Stimulated activated CD4-positive, alpha-beta T cell treated with anti-CD3 and anti-CD28 coated beads, Interleukin-4, amount 100 ng/mL, for 24 hours (primary cell): ENCODE measurements at places on chromosomes 1 and 21.

GRCh38 chr21:43721206-43721605, 2.3 kb downstream of the PDXK start:
- DNase-seq, result no peak

GRCh38 chr1:53090227-53091147, 28.5 kb downstream of the PODN start:
- DNase-seq, result no peak

- no peak for DNase-seq
Measured at GRCh38 chr21:37101384-37101783, 28.3 kb downstream of the TTC3 start.

DNA sequence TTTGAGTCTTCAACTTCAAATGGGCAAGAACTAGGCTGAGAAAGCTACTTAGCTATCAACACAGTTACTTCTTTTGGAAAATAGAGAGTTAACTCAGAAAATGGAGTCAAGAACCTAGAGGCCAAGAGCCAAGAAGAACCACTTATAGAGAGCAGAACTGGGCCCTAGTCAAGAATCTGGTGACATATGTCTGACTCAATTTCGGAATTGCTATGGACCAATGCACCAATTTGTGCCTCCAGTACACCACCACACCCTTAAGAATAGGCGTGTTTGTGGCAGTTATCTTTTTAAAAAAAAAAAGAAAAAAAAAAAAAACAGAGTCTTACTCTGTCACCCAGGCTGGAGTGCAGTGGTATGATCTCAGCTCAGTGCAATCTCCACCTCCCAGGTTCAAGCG, 7.8 kb downstream of the S100A2 start:
- DNase-seq, result no peak

DNA sequence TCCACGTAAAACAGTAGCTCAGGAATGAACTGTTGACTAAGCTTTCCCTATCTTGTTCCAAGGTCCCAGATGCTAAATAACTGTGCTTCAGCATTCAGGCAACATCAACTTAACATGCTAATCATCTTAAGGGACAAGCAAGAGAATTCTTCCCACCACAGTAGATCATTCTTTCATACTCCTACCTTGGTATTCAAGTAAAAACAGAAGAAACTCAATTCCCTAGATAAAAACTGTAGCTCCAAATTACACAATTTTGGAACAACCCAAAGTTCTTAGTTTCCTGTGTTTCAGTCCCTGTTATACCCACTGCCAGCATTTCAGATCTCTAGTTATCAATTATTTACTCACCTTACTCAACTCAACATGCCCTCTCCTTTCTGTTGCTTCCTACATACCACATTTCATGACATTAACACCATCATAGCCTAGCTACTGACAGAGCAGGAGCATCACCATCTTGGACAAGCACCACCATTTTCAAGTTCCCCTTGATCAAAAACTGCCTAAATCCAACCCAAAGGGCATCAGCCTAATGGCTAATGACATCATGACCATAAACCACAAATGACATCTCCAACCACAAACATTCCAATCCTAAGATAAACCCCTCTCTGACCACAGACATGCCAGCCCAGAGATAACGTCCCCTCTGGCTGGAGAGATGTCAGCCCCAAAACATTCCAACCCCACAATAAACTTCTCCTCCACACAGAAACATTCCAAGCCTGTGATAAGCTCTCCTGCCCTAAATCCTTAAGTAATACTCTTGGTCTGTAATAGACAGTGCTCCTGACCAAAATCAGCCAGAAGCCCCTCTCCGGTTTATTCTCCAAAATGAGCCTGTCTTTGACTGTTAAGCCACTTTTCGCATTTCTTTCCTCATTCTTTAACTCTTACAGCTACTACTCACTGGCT, 191.2 kb downstream of the RERE start:
- no peak for DNase-seq

GRCh38 chr1:44830900-44831304, 12.2 kb downstream of the PTCH2 start:
- no peak for DNase-seq

- no peak for DNase-seq
Measured at GRCh38 chr1:33903210-33903589, 39.3 kb downstream of the HMGB4 start.

DNA sequence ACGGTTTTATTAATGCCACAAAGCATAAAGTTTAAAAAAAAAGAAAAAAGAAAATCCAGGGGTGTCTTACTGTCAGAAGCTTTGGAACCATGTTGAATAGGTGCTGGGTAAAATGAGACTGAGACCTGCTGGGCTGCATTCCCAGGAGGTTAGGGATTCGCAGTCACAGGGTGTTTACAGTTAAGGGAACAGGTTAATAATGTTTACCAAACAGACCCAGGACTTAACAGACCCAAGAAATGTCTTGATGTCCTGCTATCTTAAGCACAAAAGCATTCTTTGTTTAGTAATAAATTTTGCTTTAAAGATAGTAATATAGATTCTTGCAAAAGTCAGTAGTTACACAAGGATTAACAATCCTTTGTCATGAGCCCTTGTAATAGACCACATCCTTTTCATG, 54.7 kb downstream of the OLFML3 start:
- no peak for DNase-seq

- DNase-seq, result no peak
Measured at GRCh38 chr1:108179018-108179417, 21.1 kb downstream of the SLC25A24 start.

GRCh38 chr1:156122519-156123355, 8.2 kb downstream of the LMNA start:
- DNase-seq, result no peak

- DNase-seq, result no peak
Measured at GRCh38 chr1:119324198-119324597, 44.4 kb upstream of the HAO2 start.

DNA sequence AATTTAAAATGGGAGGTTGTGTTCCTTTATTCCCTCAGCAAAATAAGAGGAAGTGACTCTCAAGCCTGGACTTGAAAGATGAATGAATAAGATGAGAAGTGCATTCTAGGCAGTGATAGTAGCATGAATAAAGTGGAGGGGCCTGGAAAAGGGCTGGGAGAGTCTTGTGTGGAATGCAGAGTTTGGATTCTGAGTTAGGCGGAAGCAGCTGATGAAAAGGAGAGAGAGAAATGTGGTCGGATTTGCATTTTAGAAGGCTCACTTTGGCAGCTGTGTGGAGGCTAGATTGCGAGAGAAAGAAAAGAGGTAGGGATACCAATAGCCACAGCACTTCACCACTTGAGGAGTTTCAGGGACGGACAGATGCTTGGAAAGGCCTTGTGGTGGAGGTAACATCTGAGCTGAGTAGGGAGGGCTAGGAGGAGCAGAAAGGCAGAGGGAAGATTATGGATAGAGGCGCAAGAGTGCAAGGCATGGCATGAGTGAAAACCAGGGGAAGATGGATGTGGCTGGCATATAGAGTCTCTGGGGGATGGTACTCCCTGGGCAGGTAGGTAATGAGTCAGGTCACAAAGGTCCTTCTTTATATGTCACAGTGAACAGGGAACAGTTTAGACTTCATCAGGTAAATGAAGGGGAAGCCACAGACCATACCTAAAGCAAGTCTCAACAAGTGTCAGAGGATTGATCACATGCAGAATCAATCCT, 59.6 kb downstream of the ST3GAL3 start:
- DNase-seq, result no peak

DNA sequence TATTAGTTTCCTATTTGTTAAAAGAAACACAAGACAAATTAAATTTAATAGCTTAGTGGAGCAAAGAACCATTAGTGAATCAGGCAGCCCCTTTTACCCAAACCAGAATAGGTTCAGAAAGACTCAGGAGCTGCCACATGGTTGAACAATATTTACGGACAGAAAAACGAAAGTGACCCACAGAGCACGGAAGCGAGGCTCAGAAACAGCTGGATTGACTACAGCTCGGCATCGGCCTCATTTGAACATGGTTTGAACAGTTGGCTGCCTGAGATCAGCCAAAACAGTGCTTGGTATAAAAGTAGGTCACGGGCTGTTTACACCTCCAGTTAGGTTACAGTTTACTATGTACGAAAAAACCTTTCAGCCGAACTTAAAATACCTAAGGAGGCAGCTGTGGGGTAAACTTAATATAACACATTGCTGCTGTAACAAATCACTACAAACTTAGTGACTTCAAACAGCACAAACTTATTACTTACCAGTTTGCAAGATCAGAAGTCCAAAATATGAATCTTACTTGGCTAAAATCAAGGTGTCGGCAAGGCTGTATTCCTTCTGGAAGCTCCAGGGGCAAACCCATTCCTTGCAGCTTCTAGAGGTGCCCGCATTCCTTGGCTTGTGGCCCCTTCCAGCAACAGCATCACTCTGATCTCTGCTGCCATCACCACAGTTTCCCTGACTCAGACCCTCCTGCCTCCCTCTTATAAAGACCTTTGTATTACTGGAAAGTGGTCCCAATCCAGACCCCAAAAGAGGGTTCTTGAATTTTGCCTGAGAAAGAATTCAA, 11.8 kb downstream of the PADI4 start:
- DNase-seq, result no peak

DNA sequence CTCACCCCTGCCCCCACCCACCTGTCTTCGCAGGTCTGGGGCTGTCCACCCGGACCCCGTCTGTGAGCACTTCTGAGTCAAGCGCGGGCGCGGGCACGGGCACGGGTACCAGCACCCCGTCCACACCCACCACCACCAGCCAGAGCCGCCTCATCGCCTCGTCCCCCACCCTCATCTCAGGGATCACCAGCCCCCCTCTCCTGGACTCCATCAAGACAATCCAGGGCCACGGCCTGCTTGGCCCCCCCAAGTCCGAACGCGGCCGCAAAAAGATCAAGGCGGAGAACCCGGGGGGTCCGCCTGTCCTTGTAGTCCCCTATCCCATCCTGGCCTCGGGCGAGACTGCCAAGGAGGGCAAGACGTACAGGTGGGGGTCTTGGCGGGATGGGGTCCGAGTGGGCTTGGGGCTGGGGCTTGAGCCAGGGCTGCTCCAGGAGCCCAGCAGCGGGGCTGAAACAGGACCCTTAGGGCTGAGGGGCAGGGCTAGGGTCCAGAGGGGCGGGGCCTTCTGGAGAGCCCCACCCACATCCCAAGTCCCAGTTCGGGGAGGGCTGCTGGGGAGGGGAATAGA, 23.9 kb downstream of the ZNF362 start:
- no peak for DNase-seq

- no peak for DNase-seq
Measured at GRCh38 chr21:35106246-35106835, 57.2 kb upstream of the RUNX1 start.

GRCh38 chr1:23035823-23036452, 16.7 kb downstream of the KDM1A start:
- no peak for DNase-seq

- DNase-seq, result peak; percentile 15
Measured at GRCh38 chr1:180155182-180155682, 563 bp downstream of the QSOX1 start.

GRCh38 chr21:17742181-17742580, 77.0 kb downstream of the C21orf91 start:
- DNase-seq, result no peak

GRCh38 chr1:23836037-23836436, 10.8 kb upstream of the HMGCL start:
- DNase-seq, result no peak

- DNase-seq, result no peak
Measured at GRCh38 chr1:171805395-171806115, 24.1 kb downstream of the METTL13 start.

- no peak for DNase-seq
Measured at GRCh38 chr1:183230413-183230812, 44.3 kb downstream of the LAMC2 start.

DNA sequence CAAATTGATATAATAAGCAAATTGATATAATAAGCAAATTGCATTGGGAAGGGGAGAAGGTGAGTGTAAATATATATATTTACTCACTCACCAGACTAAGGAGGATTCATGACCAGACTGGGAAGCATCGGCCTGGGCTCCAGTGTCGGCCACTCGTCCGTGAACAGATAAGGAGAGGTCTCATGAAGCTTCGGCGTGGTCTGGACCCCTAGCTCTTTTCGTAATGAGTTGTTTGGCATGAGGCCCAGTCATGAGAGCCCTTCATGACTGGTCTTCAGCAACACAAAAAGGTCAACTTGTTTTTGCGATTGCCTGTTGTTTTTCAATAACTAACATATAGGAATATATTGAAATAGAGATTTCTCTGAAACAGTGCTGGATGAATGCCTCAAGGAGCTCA, 222.9 kb upstream of the KCNK2 start:
- no peak for DNase-seq

DNA sequence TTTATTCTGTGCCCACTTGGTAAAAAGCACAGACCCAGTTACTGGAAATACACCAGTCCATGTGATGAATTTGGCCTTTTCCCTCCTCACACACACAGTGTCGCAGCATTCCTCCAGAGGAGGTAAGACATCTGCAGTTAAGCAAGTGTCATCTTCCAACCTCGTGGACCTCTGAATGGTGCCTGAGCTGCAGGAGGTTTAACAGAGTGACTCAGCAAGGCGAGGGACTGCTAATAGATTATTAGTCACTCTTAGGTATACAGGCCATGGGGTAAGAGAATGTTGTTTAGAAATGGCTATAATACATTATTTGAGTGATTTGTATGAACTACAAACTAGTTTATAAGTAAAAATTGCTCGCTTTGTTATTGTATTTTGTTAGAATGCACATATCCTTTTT, 8.6 kb upstream of the LRRC8B start:
- no peak for DNase-seq

DNA sequence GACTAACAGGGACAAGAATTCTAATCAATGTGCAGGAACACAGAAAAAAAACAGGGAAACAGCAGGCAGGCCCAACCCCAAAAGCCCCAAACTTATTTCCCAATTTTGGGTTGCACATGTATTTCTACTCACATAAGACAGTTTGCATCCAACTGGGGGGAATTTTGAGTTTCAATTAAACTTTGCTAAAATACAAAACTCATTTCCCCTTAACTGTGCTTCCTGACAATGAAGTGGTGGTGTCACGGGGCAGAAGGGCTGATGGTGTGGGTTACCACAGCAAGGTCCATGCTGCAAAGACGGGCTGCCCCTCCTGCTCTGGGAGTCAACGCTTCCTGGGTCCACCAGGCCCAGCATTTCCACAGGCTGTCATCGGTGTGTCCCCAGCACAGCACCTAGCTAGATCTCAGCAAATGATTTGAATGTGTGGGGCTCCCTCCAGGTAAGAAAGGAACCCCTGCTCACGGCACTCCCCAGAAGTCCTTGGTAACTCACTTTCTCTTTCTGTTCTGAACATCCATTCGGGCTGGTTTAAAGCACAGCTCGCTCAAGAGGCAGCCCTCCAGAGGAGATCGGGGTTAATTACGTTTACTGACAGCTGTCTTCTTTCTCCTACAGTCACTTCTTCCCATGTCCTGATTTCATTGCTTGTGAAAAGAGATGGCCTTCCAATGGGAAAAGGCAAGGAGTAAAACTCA, 27.4 kb downstream of the HIVEP3 start:
- DNase-seq, result peak; percentile 62
